Calu3 (cell line): ENCODE measurements at places on chromosomes 4 and X. TPM values are rescaled to one million over a fixed set of nuclear protein-coding genes. Genes with fewer than 3 reads are reported as not detected.

- H3K27me3 ChIP-seq = no peaks in the 10 kb centered on the region
- no peak overlapping the region for H3K4me3 ChIP-seq
- no peak overlapping the region for H3K27ac ChIP-seq
Measured at GRCh38 chrX:103687696-103688201, 1.2 kb upstream of the MORF4L2 start.

DNA sequence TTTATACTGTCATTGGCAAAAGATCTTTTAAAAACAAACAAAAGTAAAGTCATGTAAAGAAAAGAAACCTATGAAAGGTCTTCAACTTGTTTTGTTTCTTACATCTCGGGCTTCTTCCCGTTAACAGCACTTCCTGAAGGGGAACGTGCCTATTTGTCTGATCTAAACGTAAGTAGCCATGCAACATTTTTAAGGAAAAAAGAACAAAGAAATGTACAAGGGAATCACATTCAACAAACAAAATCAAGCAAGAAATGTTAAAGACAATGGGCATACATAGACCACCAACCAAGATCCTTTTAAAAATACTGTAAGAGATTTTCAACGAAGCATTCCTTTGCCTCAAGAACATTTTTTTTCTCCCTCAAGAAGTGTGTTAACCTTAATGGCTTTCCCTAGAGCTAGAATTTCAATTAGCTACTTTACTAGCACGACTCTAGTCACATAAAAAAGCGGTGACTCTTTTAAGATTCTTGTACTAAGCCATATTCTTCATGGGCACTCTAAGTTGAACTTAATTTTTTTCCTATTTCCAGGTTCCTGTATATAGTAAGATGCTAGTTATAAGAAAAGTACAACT, 112.0 kb upstream of the TTC29 start:
- H3K27ac ChIP-seq = peak overlapping the region; percentile 34
- H3K4me3 ChIP-seq = peak overlapping the region; percentile 65
- H3K27me3 ChIP-seq = no peaks in the 10 kb centered on the region
- DNase-seq = no peak

Gene GLOD5
- total RNA-seq = not detected in 2 replicates

DNA sequence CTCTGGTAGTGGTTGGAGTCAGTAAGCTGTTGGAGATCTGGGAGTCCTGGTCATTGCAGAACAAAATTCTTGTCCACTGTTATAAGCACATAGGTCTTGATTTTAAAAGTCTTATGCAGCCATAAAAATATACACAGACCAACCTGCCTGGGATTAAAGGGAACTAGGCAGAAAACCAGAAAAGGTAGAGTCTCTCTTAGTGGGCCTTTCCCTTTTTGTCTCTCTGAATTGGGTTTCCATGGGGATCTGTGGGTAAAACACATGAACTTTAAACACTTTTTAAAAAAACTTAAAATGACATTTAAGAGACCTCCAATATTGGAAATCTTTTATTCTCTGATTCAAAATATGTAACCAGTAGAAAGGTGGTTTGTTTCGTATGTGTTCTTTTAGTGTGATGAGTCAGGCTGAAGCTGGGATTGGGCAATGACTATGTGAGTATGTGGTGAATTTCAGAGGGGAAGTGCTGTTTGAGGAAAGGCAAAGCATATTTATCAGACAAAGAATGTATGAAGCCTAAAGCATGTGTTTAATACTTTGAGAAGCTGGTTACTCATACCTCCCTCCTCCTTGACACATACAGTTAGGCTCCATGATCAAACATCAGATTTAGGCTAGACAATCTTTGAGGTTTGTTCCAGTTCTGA, 29.6 kb downstream of the SLC16A2 start:
- no peaks in the 10 kb centered on the region for H3K36me3 ChIP-seq
- no peak for DNase-seq
- no peak overlapping the region for H3K4me3 ChIP-seq

GRCh38 chrX:69317721-69318120, 152.5 kb upstream of the PJA1 start:
- H3K4me3 ChIP-seq = no peak overlapping the region
- no peaks in the 10 kb centered on the region for H3K27me3 ChIP-seq
- H3K36me3 ChIP-seq = no peaks in the 10 kb centered on the region

DNA sequence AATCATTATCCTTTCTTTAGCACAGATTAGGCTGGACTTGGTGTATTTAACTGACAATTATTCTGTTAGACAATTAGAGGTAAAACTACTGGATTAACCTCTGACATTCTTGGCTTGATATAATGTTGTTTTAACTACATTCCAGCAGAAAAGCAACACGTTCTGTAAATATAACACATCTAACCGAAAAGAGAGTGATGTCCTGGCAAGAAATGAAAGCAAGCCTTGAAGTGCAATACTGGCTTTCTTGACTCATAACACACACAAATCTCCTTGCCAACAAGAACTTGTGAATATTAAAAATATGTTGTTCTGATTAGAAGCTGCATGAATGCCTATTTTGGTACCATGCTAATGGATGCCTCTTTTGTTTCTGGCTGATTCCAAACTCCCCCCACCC, 76.4 kb downstream of the EFHC2 start:
- H3K27ac ChIP-seq = no peak overlapping the region
- H3K4me1 ChIP-seq = no peaks in the 10 kb centered on the region

Gene PRPS2
- 95.9 and 102 TPM in 2 replicates for total RNA-seq

DNA sequence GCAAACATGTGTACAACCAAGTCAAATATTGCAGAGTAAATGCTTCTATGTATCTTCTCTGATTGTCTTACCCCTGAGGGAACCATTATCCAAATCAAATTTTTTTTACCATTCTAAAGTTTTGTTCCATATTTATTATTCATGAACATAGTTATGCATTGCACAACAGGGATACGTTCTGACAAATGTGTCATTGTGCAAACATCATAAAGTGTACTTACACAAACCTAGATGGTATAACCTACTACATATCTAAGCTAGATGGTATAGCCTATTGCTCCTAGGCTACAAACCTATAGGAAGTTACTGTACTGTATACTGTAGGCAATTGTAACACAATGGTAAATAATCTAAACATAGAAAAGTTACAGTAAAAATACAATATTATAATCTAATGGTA, 23.4 kb downstream of the BEX3 start:
- no peak overlapping the region for H3K4me3 ChIP-seq
- peaks cover 12% of the 10 kb centered on the region for H3K4me1 ChIP-seq
- H3K36me3 ChIP-seq = peaks cover 6% of the 10 kb centered on the region
- no peaks in the 10 kb centered on the region for H3K27me3 ChIP-seq

Gene TAF7L
- 0.15 TPM in 1 of 2 replicates, not detected in the other for total RNA-seq

Gene QRFPR
- total RNA-seq = 1.0 TPM in 1 of 2 replicates, not detected in the other

DNA sequence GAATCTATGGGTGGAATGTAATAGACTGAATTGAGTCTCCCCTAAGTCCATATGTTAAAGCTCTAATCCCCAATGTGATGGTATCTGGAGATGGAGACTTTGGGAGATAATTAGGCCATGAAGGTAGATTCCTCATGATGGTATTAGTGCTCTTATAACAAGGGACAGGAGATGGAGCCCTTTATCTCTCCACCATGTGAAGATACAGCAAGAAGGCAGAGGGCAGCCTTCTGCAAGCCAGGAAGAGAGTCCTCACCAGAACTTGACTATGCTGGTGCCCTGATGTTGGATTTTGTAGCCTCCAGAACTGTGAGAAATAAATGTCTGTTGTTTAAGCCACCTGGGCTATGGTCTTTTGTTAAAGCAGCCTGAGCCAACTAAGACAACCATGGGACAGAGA, 76.4 kb upstream of the F8A3 start:
- H3K4me1 ChIP-seq = no peaks in the 10 kb centered on the region
- H3K36me3 ChIP-seq = no peaks in the 10 kb centered on the region
- DNase-seq = no peak
- no peak overlapping the region for H3K4me3 ChIP-seq
- H3K27ac ChIP-seq = no peak overlapping the region

Gene STK32B
- not detected in 2 replicates for total RNA-seq

Gene GLRA2
- not detected in 2 replicates for total RNA-seq

DNA sequence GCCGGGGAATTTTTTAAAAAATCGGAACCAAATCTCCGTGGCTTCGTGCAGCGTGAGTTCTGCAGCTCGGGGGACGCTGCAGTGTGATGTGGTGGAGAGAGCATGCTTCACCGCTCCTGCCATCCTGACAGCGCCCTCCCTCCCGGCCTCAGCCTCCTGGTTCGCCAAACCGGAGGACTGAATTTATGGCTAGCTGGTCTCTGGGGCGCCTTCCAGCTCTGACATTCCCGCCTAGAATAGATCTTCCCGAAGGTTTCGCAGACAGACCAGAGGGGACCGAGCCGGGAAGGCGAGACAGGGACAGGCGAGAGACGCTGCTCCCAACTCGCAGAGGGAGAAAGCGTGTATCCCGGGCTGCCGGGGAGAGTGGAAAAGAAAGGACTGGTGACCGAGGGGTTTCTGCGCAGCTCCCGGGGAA, 25.9 kb downstream of the HOPX start:
- H3K4me3 ChIP-seq = peak overlapping the region; percentile 79
- H3K36me3 ChIP-seq = peaks cover 7% of the 10 kb centered on the region
- peak; percentile 20 for DNase-seq

DNA sequence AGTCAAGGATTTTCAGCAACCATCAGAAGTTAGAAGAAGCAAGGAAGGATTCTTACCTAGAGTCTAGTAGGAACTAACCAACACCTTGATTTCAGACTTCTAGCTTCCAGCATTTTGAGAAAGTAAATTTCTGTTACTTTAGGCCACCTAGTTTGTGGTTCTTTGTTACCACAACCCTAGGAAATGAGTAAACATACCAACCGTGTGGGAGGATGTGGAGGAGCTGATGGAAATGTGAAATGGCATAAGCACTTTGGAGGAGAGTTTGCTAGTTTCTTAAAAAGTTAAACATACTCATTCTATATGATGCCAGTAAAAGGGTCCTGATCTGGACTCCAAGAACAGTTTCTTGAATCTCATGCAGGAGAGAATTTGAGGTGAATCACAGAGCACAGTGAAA, 679.4 kb downstream of the PDHA2 start:
- H3K4me3 ChIP-seq = no peak overlapping the region
- no peaks in the 10 kb centered on the region for H3K36me3 ChIP-seq
- H3K27me3 ChIP-seq = no peaks in the 10 kb centered on the region
- no peaks in the 10 kb centered on the region for H3K4me1 ChIP-seq
- DNase-seq = no peak

Gene DAPP1
- 25.9 and 30.6 TPM in 2 replicates for total RNA-seq

DNA sequence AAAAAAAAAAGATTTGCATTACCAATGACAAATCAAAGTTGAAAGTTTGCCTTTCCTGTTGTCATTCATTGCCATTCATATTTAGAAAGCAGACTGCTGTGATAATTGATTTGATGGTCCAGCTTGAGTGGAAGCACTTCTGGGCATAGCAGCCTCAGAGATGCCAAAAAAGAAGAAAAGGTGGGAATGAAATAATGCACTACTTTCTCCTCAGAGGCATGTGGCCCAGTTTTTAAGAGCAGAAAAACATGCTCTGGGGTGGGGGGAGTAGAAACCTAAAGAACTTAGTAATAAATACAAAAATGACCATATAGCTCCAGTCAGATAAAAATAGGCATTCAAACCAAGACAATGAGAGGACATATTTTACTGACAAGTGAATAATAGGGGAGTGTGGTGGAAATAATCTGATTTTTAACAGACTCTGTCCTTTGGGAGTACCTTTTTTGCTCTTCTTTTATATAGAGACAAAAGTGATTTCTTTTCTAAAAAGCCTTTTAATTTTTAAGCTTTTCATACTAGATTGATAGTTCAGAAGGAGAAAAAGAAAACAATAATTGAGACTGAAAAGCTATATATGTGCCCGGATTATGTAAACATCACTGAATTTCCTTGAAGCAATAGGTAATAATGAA, 599.1 kb downstream of the RPA4 start:
- no peaks in the 10 kb centered on the region for H3K27me3 ChIP-seq
- H3K4me3 ChIP-seq = no peak overlapping the region
- peaks cover 10% of the 10 kb centered on the region for H3K4me1 ChIP-seq
- no peak overlapping the region for H3K27ac ChIP-seq
- DNase-seq = no peak

DNA sequence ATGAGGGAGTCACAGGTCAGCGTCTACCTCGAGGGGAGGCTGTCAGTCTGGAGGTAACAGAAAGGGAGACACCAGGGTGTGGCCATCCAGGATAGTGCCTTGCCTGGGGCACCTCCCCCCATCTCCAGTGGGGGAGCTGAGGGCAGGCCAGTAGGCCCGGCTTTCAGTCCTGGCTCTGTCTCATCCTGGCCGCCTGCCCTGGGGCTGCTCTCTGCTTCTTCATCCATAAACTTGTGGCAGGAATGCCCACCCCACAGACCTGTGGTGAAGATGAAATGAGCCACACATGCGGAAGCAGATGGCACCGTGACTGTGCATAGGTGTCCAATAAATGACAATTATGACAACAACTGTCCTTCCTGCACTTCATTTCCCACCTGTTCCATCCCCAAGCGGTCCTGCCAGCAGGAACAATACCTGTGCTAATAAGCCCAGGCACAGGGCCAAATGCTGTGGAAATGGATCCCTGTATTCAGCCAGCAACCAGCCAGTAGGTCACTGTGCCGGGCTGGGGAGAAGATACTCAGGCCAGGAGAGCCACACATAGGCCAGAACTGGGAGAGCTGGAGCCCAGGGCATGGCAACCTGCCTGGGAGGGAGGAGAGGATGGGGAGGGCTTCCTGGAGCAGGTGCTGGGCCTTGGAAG, 30.2 kb downstream of the TRO start:
- H3K4me1 ChIP-seq = no peaks in the 10 kb centered on the region
- no peaks in the 10 kb centered on the region for H3K36me3 ChIP-seq
- H3K4me3 ChIP-seq = no peak overlapping the region
- DNase-seq = no peak
- H3K27me3 ChIP-seq = peaks cover 13% of the 10 kb centered on the region
- H3K27ac ChIP-seq = no peak overlapping the region

Gene LUZP4
- total RNA-seq = not detected in 2 replicates

Gene TMSB15C
- total RNA-seq = 4.0 and 4.7 TPM in 2 replicates

Gene ACOT9
- 38.1 and 49.6 TPM in 2 replicates for total RNA-seq
